Bone marrow (tissue), 2 donors: ENCODE measurements at places on chromosomes 7 and 10.

- no peak for DNase-seq
These were observed 19.1 kb upstream of the ERVW-1 start for GRCh38 chr7:92496876-92497275.

DNA sequence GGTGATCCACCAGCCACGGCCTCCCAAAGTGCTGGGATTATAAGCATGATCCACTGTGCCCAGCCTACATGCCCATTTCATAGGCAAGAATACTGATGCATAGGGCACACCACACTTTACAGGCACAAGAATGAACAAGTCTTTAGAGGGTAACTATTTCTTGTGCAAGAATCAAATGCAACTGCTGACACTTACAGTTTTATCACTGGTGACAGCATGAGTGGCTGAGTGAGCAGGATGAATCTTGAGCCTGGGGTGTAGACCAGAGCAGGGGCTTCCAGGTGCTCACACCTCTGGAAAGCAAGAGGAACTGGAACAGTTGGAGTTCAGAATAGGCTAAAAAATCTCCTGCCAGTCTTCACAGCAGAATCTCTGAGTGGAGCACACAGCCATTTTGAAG is 287.5 kb downstream of the KCNMA1 start:
- DNase-seq, result no peak

DNA sequence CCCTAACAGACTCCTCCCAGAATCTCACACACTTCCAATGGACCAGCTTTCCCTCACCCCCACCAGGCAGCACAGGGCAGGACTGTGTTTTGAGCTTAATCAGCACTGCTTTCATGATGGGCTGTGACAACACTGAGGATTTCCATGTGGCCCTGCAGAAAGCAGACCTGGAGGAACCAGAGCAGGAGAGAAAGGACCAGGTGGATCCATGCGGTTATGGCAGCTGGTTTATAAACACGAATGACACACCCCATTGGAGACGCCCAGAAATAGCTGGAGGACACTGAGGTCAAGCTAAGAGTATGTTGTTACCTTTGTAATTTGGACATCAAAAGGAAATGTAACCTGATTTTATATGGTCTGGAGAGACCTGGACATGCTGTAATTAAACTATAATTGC is 31.7 kb upstream of the HERPUD2 start:
- DNase-seq, result no peak

DNA sequence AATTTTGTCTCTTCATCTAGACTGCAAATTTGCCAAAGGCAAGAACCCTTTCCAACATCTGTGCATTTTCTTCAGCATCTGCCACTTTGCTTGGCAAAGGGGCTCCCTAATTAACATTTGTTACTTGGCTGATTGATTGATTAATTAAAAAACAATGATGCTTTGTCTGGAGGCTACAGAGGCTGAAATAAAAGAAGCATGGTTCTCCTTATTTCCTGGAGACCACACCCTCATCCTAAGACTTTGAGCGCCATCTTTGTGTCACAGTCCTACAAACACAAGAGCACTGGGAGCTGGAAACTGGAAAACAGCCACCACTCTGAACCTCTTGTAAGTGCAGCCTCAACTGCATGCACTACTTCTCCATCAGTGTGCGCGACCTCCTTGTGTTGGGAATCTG is 189.2 kb downstream of the C7orf25 start:
- no peak for DNase-seq

DNA sequence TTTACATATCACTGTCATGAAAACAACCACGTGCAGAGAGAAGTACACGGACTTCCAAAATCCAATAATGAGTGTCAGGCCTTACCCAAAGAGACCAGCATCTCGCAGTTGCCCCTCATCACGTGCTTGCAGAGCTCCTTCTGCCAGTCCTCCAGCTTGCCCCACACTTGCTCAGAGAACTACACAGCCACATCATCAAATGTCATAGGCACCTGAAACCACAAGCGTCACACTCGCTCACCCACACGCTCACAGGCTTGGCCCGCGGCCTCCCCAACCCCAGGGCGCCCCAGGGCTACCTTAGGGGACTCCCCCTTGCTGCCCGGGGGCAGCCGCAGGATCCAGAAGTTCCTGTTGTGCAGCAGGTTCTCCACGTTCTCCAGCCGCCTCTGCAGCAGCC is 123.4 kb upstream of the ZNF746 start:
- no peak for DNase-seq

- no peak for DNase-seq
These were observed 39.0 kb downstream of the TAF3 start for GRCh38 chr10:7857262-7857661.

- peak; percentile 26 for DNase-seq
These were observed 6.6 kb upstream of the ZYX start for GRCh38 chr7:143374561-143374960.

- DNase-seq, result no peak
These were observed 322.0 kb downstream of the FRMD4A start for GRCh38 chr10:14008740-14009080.

DNA sequence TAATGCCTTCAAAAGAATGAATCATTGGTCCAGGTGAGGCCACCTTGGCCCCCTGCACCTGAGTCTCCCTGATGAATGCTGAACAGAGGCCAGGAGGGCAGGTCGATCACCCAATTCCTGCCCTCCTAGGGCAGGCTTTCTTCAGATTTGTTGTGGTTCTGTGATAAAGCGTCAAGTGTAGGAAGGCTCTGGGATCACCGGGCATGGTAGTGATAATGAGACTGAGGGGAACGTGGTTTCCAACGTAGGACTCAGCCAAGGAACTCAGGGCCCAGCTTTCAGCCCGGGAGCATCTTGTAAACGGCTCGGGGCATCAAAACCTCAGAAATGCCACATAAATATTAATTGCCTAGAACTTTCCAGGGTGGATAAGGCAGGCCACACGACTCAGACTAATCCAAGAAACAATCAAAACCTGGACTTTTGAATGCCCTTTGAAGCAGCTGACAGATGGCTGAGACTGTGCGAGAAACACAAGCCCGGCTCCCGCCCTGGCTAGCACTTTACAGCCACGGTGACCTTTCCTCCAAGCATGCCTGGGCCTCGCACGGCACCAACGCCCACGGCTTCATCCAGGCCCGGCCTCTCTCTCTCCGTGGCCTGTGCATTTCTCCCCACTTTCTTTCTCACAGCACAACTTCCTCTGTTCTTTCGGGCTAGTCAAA is 239.3 kb upstream of the GRB10 start:
- no peak for DNase-seq
